GM12878 (cell line): ENCODE measurements at places on chromosomes 13 and 19.

DNA sequence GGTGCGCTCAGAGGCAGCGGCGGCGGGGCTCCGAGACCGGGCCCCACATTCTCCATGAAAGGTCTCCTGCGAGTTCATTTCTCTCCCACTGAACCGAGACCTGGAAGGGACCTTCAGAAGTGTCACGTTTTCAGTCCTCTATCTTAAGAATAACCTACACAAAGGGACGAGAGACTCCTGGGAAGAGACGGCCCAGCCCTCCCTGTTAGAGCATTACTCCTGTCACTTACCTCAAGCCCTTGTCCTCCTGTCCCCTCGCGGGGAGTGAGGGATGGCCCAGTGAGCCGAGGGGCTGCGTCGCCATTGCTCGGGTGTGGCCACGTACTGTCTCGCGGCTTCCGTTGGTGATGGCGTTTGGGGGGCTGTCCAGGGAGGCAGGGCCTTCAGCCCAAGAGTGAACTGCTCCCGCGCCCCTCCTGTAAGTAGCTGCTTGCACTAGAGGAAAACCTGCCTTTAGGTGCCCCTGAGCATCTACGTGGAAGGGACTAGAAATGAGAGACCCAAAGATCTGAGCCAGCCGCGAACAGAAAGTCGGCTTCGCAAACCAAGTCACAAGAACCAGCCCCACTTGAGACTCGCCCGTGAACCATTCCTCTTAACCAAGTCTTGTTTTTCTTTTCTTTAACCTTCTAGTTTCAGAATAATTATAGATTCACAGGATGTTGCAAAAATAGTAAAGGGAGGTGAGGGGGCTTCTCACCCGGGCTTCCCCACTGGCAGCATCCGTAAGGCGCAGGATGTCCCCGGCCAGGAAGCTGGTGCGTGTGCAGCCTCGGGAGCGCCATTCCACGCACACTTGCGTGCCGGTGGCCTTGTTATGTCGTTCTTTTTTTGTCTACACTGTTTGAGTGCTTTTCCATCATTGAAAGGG, 21.1 kb upstream of the NDUFS7 start:
- no peak for DNase-seq

- DNase-seq = no peak
Measured at GRCh38 chr13:49271264-49271663, 23.5 kb downstream of the CDADC1 start.

GRCh38 chr19:5588441-5588840, 20.7 kb upstream of the TINCR start:
- DNase-seq = no peak

DNA sequence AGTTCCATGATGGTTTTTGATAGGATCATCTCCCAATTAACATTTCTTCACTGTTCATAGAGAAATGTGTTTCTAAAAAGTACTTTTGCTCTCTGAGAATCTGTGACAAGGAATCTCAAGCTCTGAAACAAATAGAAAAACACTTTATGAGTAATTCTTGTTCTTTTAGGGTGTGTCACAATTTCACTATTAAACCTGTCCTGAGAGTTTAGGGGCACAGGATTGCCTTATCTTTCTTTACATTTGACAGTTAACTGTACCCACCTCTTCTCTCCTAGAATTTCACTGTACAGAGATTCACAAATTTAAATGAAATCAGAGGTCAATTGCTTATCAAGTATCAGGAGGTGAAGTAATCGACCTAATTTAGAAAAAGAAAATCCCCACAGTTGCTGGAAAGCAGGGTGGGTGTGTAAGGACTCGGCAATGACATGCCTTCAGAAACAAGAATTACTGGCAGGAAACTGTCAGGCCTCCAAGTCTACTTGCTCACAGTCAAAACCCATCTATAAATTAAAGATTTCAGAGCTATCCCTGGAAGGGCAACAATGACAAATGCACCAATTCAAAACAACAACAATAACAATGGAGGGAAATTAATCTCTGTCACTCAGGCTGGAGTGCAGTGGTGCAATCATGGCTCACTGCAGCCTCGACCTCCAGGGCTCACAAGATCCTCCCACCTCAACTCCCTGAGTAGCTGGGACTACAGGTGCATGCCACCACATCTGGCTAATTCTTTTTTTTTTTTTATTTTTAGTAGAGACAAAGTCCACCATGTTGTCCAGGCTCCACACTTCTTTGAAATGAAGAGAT, 250.2 kb downstream of the ABCC4 start:
- no peak for DNase-seq

GRCh38 chr19:36837906-36838783, at the start of gene ZNF790:
Gene ZNF790 (minus strand): TSS chr19:36838387. CDS start chr19:36825619, 12,768 bp downstream.
- peak; percentile 53 for DNase-seq

DNA sequence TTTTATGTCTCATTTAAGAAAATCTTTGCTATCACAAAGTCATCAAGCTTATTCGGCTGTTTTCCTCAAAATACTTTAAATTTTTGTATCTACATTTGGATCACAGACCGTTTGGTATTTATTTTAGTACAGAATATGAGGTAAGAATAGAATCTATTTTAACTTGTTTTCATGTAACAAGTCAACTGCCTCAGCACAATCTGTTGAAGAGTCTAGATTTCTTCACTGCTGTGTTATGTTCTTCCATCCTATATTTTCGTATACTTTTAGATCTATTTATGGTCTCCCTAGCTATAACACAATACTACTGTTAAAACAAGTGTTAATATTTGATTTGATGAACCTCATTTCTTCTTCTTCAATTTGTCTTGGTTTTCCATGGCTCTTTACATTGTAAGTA, 61.6 kb upstream of the SGCG start:
- DNase-seq = no peak

GRCh38 chr13:60707878-60708277, 310.9 kb downstream of the TDRD3 start:
- DNase-seq = no peak

DNA sequence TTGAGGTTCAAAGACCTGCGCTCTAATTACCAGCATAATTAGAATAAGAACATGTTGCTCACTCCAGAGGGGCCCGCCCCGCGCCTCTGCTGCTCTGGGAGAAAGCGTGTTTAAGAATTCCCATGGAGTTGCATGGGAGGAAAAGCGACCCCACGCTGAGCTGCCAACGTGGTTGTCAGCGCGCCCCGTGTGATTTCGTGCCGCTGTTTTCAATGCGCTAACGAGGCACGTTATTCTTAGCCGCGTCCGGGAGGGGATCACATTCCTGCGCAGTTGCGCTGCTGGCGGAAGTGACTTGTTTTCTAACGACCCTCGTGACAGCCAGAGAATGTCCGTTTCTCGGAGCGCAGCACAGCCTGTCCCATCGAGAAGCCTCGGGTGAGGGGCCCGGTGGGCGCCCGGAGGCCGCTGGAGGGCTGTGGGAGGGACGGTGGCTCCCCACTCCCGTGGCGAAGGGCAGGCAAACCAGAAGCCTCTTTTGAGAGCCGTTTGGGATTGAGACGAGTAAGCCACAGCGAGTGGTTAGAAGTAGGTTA, 173.8 kb upstream of the SOX1 start:
- DNase-seq = no peak

DNA sequence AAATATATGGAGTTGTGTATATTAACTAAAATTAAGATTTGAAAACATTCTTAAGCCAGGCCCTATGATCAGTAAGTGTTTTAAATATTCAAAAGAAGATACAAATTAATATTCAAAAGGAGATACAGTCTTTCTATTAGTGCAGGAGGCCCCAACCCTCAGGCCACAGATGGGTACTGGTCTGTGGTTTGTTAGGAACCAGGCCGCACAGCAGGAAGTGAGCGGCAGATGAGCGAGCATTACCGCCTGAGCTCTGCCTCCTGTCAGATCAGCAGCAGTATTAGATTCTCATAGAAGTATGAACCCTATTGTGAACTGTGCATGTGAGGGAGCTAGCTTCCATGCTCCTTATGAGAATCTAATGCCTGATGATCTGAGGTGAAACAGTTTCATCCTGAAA, 232.9 kb downstream of the FOXO1 start:
- DNase-seq = no peak

DNA sequence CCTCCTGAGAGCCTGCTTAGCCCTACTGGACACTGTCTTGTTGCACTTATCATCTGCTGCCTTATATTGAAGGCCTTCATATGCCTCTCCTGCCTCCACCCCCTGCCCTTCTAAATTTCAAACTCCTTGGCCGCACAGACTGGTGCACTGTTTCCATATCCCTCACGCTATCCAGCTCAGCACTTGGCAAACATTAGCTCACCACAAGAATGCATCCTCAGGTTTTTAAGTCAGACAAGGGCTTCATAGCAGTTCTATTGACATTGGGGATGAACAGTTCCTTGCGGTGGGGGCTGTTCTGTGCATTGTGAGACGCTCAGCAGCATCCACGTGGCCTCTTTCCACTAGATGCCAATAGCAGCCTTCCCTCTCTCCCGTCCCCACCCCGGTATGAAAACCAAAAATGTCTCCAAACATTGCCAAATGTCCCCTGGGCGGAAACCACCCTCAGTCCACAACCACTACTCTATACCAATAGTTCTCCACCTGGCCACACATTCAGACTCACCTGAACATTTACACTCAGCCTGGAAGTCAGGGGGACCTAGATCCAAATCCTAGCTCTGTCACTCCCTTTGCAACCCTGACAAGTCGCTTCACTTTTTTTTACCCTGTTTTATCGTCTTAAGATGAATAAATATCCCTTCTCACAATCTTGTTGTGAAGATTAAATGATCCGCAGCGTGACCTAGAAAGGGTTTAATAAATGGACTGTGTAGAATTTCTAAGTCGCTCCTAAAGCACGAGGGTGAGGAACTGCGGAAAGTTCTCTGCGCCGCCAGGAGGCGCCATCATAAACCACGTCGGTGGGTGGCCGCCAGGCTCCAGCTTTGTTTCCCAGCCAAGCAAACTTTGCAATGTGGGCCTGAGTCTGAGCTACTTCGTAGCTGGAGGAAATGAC, 3.6 kb upstream of the CEACAM3 start:
- DNase-seq = no peak

DNA sequence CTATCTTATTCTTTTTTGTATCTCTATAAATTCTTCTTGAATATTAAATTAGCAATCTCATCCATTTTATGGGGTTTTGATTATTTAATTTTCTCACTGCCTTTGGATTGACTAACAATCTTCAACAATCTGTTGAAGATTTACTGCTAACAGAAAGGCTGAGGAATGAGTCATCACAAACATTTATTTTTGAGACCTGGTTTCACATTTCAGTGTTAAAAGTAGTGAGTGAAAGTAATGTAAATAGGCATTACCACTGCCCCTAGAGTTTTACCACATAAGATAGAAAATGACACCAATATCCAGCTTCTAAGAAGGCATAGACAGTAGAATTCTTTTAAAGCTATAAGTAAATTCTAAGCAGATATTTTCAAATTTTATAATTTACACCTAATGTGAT, 472.8 kb downstream of the OLFM4 start:
- no peak for DNase-seq

GRCh38 chr19:33679696-33680095, 57.9 kb downstream of the CHST8 start:
- no peak for DNase-seq

- DNase-seq = no peak
Measured at GRCh38 chr13:113931841-113932459, 41.9 kb downstream of the C13orf46 start.

DNA sequence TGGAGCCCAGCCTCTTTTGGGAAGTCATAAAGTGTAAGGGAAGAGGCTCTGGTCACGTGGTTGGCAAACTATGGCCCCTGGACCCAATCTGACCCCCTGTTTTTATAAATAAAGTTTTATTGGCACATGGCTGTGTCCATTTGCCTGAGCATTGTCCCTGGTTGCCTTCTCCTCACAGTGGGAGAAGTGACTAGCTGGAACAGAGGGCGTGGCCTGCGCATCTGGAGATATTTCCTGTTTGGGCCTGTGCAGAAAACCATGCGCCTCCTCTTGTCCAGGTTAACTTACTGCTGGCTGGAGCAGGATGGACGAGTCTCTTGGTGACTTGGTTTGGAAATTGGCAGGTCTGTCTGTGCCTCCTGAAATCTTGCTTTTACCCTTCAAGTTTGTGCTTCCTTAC, 48.3 kb downstream of the KDM4B start:
- DNase-seq = no peak

DNA sequence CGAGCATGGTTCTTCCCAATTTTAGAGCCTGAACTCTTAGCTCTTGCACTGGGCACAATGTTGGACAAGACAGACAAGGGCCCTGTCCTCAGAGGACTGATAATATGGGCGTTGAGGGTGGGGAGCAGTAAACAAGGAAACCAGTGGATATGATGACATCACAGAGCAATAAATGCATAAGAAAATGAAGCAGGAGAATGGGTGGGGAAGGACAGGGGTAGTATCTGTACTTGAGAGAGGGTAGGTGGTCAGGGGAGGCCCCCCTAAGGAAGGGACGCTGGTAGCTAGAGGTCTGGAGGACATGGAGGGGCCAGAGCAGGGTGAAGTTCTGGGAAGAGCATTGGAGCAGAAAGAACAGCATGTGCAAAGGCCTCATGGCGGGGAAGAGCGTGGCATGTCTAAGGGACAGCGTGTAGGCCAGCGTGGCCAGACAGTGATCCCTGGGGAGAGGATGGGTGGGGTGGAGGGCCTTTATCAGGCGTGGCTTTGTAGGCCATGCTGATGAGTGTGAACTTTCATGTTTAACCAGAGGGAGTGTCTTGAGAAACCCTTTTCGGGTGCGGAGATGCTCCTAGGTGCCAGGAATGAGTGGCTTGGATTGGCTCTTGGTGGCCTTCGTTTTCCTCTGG, 15.1 kb upstream of the ZNF536 start:
- DNase-seq = no peak

DNA sequence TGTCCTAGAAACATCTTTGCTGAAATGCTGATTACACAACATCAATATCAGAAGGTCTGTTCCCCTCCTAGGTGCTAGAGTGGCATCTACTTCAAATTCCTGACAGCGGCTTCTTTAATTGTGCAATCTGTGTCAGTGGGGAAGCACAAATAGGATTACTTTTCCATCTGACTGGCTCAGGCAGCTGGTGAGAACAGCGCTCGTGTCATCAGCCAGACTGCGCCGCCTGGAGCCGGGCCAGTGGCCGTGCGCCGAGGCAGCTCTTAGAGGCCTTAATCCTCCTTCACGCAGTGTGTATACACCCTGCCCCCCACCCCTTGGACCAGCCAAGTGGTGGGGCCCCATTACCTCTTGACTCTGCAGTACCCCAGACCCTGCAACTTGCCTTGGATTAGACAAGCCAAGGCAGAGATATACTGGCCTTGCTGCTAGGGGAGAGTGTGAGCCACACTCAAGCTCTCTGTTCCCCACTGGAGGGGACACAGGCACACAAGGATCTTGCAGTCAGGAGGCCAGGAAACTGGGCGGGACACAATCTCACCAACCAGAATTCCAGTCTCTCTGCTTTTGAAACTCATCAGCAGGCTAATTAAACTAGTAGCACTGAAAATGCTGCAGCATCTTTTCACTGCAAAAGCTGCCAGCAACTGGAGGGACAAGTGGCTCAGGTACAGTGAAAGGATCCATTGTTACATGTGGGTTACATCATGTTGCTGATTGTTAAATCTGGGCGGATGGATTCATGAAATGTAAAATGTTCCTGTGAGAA, 48.9 kb upstream of the EPHX3 start:
- no peak for DNase-seq

DNA sequence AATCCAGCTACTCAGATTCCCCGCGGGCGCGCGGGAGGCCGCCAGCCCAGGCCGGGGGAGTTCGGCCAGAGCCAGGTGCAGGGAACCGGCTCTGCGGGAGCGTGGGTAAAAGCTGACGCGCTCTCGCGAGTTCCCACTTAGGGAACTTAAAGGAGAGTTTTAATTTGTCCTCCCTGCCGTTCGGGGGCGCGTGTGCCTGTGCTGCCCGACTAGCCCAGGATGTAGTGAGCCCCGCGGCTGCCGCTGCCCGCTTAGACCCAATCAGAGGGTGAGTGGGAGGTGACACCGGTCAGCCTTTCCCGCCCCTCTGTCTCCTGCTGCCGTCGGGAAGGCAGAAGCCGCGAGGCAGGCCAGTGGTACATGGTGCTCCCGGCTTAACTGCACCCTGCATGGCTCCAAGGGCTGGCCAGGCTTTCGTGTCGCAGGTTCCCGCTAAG, 36.0 kb upstream of the NEK3 start:
- no peak for DNase-seq

- no peak for DNase-seq
Measured at GRCh38 chr13:43916828-43917227, 37.1 kb downstream of the LACC1 start.
